ENCODE measurements at places on chromosomes 3 and 15.

- no peak for DNase-seq
Observed at GRCh38 chr3:173800154-173800553, 402.6 kb downstream of the NLGN1 start.

DNA sequence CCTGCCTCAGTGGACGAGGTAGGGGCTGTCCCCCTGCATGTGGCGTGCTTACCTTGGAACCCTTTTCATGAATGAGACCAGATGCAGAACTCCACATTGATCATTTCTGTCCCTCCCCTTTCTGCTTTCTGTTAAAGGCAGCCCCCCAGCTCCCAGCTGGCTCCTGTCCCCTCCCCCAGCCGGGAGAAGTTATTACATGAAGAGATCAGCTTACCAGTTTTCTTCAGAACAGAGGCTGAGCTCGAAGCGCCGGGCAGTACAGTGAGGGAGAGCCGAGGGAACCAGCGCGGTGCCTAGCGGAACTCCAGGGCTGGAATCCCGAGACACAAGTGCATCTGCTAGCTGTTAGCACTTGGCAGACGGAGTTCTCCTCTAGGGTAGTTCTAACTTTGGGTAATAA lies 263.3 kb upstream of the NR2E3 start:
- DNase-seq, result no peak

GRCh38 chr3:47000922-47001730 lies 21.7 kb downstream of the NBEAL2 start:
- DNase-seq, result no peak

- DNase-seq, result no peak
Observed at GRCh38 chr15:73540161-73540560, 93.0 kb downstream of the NPTN start.

- DNase-seq, result no peak
Observed at GRCh38 chr3:193620650-193621049, 27.6 kb downstream of the OPA1 start.

DNA sequence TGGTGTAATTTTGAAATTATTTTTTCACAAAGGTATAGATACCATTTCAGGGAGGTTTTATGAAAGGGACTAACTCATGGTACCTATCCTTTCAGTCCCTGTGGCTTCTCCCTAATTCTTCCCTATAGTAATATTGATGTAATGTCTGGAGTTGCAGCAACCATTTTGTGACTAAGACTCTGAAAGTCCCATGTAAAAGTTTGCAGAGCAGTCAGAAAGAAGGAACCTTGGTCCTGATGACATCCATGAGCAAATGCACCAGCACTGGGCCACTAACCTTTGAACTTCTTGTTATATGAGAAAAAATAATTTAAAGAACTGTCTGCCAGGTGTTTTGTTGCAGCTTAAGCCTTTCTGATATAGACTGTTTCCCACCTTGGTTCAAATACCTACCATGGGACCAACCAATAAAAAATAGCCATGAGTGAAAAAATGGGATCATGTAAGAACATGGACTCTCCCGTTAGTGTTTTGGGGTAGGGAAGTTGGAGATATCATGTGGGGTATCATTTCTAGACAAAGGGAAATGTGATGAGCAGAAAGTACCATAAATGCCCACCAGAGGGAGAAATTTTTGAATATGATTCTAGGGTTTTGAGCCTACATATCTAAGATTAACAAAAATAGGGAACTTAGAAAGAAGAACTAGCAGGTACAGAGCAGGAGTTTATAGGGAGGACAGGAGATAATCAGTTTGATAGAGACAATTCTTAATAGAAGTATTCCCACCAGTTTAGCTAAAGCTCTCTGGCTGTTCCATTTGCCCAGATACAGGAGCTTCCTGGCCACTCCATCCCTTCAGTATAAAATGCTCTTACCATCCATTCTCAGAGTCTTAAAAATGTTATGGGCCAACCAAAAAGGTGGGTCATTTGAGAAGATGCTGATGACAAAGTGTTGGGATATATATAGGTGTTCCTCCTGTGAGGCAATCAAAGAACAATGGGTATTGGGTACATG lies 3.4 kb upstream of the CPOX start:
- no peak for DNase-seq
